ENCODE measurements at places on chromosomes 12 and 14.

GRCh38 chr12:45989721-45990467 is 480 bp downstream of the SCAF11 start:
- DNase-seq: no peak

DNA sequence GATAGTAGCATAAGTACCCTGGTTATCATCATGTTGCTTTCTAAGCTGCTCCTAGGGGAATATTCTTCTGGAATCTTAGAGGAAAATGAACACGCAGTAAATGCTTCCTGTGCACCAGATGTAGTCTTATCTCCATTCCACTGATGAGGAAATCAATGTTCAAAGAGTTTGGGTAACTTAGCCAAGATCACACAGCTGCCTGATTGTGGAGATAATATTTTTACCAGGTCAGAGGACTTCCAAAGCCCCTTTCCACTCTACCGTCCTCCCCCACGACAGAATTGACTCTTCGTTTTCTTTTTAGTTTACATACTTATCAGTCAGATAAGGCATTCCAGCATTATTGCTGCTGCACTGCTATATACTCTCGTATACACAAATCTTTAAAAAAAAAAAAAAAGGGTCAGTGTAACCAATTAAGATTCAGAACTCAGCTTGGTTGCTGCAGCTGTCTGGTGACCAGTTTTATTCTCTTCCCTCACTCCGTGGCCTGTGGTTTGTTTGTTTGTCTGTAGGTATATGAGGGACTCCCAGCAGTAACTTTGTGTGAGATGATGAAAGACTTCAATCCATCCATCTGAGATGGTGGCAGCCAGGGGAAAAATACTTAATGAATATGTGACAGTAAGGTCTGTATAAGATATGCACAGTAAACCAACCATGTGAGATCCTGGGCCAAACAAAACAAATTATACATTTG is 110.5 kb downstream of the TGFB3 start:
- DNase-seq: no peak

DNA sequence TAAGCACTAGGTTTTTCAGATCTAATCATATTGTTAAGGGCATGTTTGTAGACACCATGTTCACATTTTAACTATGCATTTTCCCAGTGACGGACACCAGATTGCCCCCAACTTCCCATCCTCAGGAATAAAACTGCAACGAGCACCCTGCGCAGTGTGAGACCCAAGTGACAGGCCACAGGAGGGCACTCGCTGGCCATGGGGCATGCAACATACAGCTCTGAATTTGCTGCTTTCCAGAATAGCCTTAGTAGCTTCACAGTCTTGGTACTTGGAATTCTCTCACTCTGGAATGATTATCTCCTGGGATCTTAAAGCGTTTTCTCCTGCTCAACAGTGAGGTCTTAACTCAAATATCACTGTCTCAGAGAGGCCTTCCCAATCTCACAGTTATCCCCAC is 972 bp upstream of the DDX47 start:
- DNase-seq: no peak

- DNase-seq: no peak
Measured at GRCh38 chr12:117000316-117000715, 89.6 kb downstream of the FBXW8 start.

- no peak for DNase-seq
Measured at GRCh38 chr12:30823156-30823699, 68.5 kb upstream of the CAPRIN2 start.
